ENCODE measurements at places on chromosomes 3 and 15.

- DNase-seq = no peak
These were observed 25.8 kb downstream of the CCDC12 start for GRCh38 chr3:46950650-46951241.

DNA sequence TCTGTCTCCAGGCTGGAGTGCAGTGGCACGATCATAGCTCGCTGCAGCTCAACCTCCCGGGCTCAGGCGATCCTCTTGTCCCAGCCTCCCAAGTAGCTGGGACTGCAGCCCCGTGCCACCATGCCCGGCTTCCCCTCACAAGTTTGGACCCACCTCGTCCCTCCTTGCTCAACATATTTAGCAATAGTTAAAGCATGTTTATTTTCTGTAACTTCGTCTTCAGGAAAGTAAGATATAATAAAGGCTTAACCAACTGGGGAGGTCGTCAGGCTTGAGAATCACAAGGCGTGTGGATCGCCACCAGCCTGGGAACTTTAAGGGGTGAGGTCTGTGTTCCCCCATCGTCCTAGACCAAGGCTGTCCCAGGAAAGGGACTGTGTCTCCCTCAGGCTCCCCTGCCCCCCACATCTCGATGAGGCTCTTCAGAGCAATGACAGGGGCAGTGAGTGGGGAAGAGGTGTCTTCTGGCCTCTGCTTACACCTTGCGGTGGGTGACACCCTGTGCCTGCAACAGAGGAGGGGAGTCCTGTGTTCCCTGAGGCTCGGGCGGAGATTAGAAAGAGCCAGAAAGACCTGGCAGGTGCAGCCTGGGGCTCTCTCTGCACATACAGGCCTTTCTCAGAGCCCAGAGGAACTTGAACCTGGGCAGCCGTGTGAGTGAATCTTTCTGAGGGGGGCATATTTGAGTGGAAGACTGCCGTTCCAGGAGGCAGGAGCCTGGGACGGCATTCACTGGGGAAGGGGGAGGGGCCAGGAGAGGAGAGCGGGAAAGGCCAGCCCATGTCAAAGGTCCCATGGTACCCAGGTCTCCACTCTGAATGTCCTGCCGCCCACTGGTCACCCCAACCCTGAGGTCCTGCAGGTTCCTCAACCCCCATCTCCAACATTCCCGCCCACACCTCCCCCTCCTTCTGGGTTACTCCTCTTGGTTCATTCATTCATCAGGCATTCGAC lies 152.3 kb downstream of the SMAD6 start:
- DNase-seq = no peak

GRCh38 chr15:92819278-92820235 lies 80.6 kb upstream of the CHD2 start:
- no peak for DNase-seq

DNA sequence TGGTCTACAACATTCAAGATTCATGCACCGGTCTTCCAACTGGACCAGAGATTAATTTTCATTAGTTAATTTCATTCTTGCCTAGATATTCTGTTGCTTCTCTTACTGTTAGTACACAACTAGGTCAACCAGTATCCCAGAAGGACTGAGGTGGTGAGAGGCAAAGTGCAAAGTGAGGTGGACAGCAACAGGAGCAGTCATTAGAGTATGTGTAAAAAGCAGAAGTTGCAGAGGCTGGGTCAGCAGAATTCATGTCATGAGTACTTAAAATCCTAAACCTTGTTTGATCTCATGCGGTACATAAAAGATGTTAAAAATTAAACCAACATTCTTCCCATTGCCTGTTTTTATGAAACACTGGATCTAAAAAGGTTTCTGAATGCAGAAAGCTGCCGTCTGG lies 46.7 kb downstream of the PARP14 start:
- DNase-seq = no peak

- no peak for DNase-seq
These were observed 48.9 kb downstream of the GLDN start for GRCh38 chr15:51390241-51390965.

DNA sequence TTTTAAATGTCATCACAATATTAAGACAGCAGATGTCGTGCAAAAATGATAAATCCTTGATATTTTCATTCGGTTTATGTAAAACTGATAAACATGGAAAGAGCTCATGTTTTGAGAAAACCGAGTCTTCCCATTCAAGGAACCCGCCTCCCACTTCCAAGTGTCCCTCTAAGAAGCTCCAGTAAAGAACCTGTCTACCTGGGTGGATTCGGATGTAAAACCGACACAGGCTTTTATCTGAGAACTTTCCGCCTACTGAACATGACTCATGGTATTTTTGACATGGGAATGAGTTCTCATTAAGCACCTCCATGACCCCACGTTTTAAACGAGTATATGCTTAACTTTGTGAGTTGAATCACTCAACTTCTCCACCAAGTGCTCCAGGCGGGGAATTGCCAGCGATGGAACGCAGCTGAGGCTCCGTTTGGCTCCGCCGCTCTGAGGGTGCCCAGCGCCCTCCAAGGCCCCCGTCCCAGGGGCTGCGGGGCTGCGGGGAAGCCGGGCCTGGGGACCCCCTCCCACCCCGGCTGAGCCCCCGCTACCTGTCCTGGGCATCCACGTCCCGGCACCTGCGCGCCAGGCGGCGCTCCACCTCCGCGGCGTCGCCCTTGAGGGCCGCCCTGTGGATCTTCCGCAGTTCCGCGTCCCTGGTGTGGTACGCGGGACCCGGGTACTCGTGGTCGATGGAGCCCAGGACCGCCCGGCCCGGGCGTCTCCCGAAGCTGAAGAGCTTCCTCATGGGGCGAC lies 119.9 kb downstream of the LMLN start:
- peak; percentile 61 for DNase-seq

DNA sequence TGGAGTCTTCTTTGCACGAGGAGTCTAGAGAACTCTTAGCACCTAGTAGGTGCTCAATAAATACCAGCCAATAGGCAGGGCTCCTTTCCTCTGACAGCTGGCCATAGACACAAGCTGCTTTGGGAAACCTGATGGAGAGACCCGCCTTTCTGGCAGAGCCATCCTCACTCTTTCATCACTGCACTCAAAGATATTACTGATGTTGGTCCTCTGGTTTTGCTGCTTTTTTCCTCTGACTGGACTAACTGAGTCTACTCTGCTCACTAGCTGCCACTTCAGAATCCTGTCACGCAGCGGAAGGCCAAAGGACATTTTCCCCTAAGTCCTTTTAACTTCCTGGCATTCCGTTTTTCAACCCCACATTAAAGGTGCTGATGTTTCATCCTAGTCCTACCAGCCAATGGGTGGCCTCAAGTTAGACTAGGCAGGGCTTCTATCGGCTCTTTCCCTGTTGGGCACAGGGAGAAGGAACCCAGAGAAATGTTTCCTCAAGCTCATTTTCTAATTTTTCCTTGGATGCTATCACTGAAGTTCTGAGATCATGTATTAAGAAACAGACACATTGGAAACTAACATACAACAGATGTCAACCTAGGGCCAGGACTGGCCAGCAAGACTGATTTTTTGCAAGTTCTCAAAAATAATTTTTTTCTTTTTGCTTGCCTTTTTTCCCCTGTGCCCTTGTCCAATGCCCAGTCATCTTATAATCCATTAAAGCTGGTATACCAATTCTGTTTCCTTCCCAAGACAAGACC lies 132.8 kb upstream of the ICE2 start:
- DNase-seq = no peak

DNA sequence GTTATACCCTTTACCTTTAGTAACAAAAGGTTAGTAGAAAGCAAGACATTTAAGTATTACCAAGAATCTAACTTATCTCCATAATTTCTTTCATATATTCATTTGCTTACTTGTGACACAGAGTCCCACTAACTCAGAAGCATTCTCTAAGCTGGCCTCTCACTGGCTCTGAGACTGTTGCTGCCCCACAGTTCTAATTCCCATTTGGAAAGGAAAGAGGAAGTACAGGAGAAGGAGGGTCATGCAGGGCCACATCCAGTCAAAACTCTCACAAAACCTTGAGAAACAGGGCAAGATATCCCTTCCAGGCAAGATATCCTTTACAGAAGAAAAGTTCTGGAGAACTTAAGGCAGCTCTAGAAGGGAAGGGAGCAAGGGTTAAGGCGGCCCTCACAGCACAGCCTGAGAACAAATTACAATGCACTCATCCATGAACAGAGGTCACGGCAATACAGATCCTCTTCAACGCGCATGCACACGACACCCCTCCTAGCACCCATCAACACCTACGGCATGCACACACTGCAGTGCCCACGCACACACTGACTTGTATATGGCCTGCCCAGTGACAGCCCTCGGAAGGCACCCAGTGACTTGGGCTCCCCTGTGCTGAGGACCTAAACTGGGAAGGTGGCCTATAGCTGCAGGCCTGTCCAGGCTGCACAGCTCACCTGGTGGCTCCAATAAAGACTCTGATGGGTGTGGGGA lies 13.0 kb upstream of the MYO5C start:
- no peak for DNase-seq

GRCh38 chr3:27342267-27342666 lies 26.9 kb downstream of the NEK10 start:
- DNase-seq = no peak

DNA sequence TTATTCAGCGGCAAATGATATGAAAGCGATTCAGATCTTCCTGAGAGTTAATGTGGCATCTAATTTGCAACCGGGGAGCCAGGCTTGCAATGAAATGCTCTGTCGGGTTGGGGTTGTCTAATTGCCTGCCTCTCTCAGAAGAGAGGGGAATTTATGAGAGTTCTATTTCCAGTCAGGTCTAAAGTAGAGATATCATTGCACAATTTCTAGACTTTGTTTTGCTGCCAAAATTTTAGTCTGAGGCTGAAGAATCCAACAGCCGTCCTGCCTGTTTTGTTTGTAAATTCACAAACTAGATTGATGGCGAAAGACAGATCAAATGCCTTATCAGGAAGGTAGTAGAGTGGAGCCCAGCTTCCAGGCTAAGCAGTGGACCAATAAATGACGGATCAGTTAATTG lies 610 bp downstream of the LIPC start:
- no peak for DNase-seq

DNA sequence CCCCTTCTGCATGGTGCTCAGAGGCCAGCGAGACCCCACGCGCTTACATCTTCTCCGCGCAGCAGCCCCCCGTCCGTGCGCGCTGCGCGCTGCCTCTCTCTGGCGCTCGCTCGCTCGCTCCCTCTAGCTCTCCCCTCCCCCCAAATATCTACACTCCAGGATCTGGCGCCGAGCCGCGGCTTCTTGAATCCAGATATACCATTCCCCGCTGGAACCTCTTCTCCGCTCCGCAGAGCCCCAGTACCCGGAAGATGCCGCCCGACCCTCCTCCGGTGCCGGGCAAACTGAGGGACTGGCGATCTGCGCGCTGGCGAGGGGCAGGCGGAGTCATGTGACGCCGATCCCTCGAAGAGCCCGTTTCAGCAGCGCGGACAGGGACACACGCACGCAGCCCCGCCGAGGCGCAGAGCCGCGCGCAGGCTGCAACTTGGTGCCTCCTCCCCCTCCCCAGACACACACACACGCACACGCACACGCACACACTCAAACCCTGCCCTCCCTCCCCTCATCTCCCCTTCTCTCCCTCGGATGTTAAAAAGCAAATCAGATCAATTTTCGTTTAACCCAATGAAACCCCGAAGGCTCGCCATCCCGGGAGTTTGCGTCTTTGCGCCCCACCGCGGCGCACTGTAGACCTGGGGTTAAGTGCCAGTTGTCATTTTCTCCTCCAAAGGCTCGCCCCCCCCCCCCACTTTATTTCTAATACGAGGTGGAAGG lies at the start of gene RASGRF1:
RASGRF1 (minus strand) TSS at position 294 of the 717 bp plus-strand sequence; CDS start at position 12, 282 bp downstream.
- no peak for DNase-seq

DNA sequence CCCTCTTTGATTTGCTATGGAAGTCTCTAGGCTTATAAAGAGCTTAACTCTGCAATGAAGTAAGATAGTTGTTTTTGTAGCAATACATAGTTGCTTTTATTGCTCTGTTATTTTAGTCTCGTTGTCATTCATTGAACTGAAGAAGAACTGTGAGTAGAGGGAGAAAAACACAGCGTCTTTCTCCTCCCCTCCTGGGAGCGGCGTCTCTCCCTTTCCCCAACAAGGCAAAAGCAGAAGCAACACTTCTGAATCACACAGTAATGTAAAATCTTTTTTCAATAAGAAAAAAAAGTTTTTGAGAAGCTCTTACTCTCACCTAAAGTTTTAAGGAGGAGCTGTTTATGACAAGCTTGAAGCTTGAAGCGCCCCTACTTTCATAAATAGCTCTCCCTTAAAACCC lies 119.3 kb upstream of the SLC7A14 start:
- no peak for DNase-seq

DNA sequence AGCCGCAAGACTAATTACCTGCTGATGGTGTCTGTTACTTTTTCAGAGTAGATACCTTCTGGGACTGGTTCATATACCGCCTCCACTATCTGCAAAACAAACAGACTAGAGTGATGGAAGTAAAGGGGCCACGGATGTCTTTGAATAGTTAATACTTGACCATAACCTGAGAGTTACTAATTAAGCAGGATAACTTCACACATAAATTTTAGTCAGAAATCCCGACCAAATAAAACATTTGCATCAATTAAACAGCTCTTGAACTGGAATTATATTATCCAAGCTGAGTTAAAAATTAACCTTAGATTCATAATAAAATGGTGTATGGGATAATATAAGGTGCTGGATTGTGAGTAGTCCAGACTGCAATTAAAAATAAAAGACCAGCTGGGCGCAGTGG lies 167.7 kb downstream of the NEK10 start:
- no peak for DNase-seq

DNA sequence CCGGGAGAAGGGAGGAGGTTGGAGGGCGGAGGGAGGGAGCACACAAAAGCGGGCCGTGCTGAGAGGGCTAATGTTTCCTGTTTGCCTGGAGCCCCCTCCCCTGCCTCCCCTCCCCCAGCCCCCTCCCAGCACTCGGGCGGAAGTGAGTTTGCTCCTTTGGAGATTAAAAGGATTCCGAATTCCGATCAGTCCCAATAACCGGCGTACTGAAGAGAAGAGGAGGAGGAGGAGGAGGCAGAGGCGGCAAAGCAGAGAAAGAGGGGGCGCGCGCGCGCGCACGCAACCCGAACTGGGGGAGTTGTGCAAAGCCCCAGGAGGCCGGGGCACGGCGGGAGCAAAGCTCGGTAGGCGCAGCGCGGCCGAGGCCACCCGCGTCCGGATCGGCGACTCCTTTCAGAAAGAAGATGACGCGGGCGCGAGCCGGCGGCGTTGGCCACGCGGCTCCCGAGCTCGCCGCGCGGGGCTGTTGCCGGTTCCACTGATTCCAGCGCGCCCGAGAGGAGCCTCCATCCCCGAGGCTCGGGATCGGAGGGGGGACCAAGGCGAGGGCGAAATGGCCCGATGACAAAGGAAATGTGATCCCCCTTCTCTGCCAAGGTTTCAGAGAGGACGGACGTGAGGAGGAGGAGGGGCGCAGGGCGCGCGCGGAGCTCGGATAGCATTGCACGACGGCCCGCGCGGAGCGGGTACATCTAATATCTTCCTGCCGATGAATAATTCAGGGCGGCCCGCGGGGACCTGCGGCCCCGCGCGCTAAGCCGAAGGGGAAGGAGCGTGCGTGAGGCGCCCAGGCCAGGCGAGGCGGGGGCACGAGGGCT lies 1.1 kb upstream of the TRIM71 start:
- no peak for DNase-seq

- DNase-seq = no peak
These were observed 208.4 kb upstream of the ALCAM start for GRCh38 chr3:105158286-105158685.

GRCh38 chr3:190865419-190865818 lies 2.9 kb upstream of the GMNC start:
- DNase-seq = no peak

GRCh38 chr3:32930161-32930560 lies 21.3 kb upstream of the CCR4 start:
- no peak for DNase-seq

- no peak for DNase-seq
These were observed 206.4 kb downstream of the NAALADL2 start for GRCh38 chr3:175065497-175065896.

GRCh38 chr3:30470496-30470895 lies 135.9 kb upstream of the TGFBR2 start:
- no peak for DNase-seq

- DNase-seq = no peak
These were observed 5.1 kb downstream of the HHATL start for GRCh38 chr3:42697289-42698051.
